ENCODE measurements at places on chromosomes 12 and 14. TPM values are rescaled to one million over a fixed set of nuclear protein-coding genes. Genes with fewer than 3 reads are reported as not detected.

PTPRB gene
- total RNA-seq, result 0.72 TPM

UBR7 gene
- total RNA-seq, result 25.9 TPM

ITGB7 gene
- 0.33 TPM for total RNA-seq

CLEC2D gene
- total RNA-seq, result 0.53 TPM

ZNF891 gene
- 0.44 TPM for total RNA-seq

CDKN3 gene
- 71.4 TPM for total RNA-seq

DLK1 gene
- total RNA-seq, result 0.38 TPM

SCN8A gene
- total RNA-seq, result 1.9 TPM

SIX6 gene
- not detected for total RNA-seq

PTPRO gene
- total RNA-seq, result 0.06 TPM

SERPINA10 gene
- total RNA-seq, result 0.04 TPM

LIN7A gene
- total RNA-seq, result 0.33 TPM

GPR68 gene
- total RNA-seq, result 0.03 TPM

CLEC4D gene
- not detected for total RNA-seq

GPR84 gene
- not detected for total RNA-seq

ERO1A gene
- total RNA-seq, result 45.7 TPM

TAS2R31 gene
- total RNA-seq, result 0.28 TPM

HOXC5 gene
- 0.85 TPM for total RNA-seq

C1S gene
- total RNA-seq, result 41.1 TPM

TCL1A gene
- not detected for total RNA-seq

FAM186B gene
- 0.15 TPM for total RNA-seq

RNASE3 gene
- total RNA-seq, result not detected

PTGER2 gene
- total RNA-seq, result 1.6 TPM

PTPN21 gene
- total RNA-seq, result 8.7 TPM

ARPC3 gene
- total RNA-seq, result 425 TPM

PSME2 gene
- 158 TPM for total RNA-seq

TMEM132C gene
- not detected for total RNA-seq

MYO1H gene
- not detected for total RNA-seq

B4GALNT3 gene
- 0.59 TPM for total RNA-seq

DPF3 gene
- 0.22 TPM for total RNA-seq

EP400 gene
- total RNA-seq, result 25.8 TPM

BCDIN3D gene
- total RNA-seq, result 4.3 TPM

TMEM119 gene
- 0.09 TPM for total RNA-seq
